Stimulated activated CD4-positive, alpha-beta T cell treated with anti-CD3 and anti-CD28 coated beads, TNF-alpha, amount 100 ng/mL, for 24 hours (primary cell): ENCODE measurements at places on chromosomes 2 and 18.

GRCh38 chr2:107002735-107003134 lies 116.8 kb upstream of the ST6GAL2 start:
- no peak for DNase-seq

GRCh38 chr2:193966590-193966989 lies 1690.4 kb upstream of the SLC39A10 start:
- no peak for DNase-seq

GRCh38 chr2:79717364-79718007 lies 204.6 kb downstream of the CTNNA2 start:
- no peak for DNase-seq

DNA sequence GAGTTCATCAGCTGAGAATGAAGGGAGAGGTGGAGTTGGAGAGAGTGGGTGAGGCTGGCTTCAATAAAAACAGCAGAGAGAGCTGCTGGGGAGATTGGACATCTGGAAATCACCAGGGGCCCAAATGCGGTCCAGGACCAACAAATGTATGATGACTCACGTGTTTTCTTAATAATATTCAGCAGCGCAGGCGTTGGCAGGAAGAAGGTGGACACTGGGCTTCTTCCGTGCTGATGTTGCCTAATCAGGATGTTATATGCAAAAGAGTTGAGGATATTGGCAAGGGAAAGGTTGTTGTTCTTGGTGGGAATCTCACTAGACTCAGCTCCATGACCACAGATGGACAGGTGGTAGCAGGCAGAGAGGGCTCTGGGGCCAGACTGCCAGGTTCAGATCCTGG lies 12.8 kb upstream of the PLA2R1 start:
- no peak for DNase-seq

DNA sequence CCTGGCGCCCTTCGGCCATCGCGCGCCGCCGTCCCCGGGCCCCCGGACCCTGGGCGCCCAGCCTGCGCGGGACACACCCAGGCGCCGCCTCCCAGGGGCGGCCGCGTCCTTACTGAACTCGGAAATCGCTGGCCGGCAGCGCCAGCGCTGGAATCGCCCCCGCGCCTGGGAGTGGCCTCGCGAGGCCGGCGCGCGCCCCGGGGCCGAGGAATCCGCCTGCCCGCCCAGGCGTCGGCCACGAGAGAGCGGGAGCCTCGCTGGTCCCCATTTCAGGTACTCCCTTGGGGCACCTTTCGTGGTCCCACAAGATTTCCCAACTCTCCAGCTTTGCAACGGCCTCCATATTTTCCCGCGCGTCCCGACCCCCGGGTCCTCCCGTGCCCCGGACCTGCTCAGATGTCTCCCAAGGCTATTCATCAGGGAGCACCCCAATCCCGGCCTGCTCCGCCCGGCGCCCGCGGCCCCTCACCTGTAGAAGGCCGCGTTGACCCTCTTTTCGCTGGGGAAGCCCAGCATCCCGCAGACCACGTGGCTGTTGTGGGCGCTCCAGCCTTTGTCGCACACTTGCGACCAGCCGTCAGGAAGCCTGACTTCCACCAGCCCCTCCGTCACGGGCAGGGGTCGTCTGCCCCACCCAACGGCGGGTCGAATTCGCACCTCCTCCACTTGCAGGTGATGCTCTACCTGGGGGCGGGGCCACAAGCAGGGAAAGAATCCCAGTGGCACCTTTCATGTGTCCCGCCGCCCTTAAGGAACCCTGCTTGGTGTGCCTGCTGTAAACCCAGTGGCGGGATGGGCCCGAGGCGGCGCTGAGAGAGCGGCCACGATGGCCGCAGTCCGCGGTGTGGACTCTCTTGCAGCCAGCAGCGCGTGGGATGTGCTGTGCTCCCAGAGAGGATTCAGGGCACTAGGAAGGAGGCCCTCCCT lies 4.6 kb downstream of the LOXL3 start:
- no peak for DNase-seq

GRCh38 chr2:182448371-182448770 lies 21.5 kb upstream of the PDE1A start:
- no peak for DNase-seq

DNA sequence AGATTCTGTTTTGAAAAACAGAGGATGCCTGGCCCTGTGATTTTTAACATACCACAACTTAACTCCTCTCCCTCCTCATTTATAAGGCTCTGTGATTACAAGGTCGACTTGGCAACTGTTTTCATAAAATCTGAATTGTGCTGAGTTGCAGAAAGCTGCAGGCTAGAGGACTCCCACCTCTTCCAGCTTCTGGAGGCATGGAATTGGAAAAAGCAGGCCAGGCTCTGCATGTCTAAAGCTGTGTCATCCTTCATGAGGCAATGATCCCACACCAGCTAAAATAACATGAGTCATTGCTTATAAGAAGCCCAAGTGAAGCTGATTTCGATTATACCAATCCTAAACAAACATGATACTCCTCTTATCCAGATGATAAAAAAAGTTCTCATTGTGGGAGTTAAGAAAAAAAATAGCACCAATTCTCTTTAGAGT lies 11.7 kb downstream of the ARHGAP28 start:
- no peak for DNase-seq

- no peak for DNase-seq
Measured at GRCh38 chr18:48186131-48186766, 222.9 kb downstream of the ZBTB7C start.

DNA sequence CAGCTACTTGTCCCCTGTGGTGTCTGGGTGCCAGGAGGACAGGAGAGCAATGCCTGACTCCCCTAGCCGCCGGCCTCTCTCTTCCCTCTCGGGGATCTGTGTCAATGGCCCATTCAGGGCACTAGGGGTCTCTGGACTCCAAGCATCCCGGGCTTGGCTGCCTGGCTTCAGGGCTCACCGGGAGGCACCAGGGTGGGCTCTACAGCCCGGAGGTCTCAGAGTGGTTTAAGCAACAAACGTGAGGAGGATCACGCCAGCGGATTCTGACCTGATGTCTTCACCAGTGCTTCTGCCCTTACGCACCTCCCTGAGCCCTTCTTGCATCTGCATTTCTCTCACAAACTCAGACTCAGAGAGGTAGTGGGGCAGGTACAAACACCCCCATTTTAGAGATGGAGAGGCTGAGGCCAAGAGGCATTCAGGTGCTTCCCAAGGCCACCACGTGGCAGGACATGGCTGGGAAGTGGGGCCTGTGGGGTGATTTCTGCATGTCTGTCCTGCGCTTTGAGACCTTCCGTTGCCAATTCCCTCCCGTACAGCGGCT lies 243.0 kb downstream of the CELF4 start:
- no peak for DNase-seq

DNA sequence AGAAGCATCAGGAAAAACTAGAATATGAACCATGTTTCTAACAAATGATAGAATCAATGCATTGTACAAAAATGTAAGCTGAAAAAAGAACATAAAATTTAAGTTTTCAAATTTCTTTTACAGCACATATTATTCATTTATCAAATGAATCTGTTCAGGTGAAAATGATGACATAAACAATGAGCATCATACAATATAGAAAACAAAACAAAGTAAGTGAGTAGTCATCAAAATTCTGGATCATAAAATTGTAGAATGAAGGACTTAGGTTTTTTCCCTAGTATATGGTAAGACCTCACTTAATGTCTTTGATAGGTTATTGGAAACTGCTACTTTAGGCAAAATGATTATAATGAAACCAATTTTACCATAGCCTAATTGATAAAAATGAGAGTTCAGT lies 427.0 kb upstream of the KCNH7 start:
- no peak for DNase-seq

DNA sequence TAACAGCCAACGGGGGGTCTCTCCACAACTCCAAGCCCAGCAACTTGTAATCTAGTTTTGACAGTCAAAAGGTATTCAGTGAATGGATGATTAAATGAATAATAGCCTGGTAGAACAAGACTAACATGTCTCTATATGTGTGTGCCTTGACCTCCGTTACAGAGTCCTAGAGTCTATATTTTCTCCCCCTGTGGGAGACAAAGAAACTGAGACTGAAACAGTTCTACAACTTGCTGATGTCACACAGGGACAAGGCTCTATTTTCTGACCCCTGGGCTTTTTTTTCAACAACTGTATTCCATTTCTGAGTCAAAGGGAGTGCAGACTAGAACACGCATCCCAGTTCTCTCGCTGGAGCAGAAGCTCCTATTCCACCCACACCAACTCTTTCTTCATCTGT lies 223.6 kb upstream of the AGAP1 start:
- DNase-seq = no peak

- no peak for DNase-seq
Measured at GRCh38 chr2:77602771-77603170, 80.6 kb upstream of the LRRTM4 start.

- no peak for DNase-seq
Measured at GRCh38 chr2:174752403-174753037, 11.8 kb downstream of the CHRNA1 start.

DNA sequence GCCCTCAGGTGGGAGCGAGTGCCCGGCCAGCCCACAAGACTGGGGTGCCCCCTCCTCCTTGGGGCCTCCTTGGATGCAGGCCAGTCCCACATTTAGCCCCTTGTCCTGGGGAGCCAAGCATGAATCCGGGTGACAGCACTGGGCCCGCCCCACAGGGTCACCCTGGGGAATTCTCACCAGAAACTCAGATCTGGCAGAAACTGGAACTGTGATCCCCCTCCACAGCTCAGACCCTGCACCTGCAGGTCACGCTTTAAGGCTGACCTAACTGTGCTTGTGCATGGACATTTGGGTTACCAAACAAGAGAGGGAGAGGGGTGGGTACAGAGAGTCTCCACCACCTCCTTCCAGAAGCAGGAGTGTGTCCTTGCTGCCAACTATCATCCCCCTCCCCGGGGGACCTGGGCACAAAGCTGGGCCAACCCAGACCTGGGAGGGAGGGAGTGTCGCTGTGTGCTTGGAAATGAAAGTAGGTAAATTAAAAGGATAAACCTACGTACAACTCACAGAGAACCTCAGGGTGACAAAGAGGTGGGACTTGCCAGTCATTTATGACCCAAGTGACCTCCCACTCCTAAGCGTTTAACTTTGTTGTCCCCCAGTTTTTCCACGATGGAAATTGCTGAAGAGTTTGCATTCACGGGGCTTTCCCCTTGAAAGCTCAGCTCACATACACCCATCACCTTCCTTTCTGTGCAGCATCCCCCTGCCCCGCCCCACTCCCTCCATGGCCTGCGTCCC lies 9.1 kb downstream of the ITM2C start:
- no peak for DNase-seq

DNA sequence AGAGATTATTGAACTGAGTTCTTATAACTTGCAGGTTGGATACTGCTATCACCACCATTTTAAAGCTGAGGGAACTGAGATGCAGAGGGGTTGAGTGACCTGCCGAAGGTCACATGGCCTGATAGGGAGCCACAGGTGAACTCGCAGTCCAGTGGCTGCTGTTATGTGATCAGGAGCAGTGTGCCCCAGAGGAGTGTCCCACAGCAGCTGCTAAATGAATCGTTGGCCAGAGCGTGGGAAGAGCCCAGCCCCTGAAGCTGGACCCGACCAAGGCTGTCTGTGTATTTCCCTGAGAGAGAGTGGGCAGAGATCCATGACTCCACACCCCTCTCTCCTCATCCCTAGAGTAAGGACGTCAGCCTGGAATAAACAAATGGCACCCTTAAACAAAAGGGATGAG lies 26.7 kb upstream of the PRLH start:
- DNase-seq = no peak

GRCh38 chr2:238582159-238582558 lies 155.4 kb downstream of the ASB1 start:
- DNase-seq = no peak

DNA sequence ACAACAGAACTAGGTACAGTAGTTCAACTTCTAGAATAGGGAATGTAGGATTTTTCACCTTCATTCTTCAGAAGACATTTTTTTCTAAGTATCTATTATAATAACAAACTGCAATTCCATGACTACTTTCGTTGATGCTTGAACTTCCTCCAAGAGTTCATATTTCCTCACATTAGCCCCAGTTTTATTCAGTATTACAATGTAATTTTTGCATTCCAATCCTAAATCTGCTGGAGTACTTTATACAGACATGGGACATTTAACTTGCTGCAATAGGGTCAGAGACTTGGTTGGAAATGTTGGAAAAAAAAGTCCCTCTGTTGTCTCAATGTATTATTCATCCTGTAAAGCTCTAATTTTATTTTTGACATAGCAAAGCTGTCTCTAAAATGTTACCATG lies 19.6 kb upstream of the FTCDNL1 start:
- no peak for DNase-seq

DNA sequence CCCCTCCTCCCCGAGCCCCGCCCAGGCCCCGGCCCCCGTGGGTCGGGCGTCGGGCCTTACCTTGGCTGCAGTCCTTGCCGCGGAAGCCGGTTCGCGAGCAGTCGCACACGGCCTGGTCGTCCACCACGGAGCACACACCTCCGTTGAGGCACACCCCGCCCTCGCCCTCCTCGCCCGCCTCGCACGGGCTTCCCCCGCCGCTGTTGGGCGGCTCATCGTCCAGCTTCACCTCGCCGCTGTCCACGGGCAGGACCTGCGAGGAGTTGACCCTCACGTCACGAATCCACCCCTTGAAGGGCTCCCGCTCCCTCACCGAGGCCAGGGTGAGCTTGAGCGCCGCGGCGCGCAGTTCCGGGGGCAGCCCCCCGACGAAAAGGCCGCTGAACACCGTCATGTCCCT lies 4.5 kb downstream of the NRXN1 start:
- DNase-seq = no peak

DNA sequence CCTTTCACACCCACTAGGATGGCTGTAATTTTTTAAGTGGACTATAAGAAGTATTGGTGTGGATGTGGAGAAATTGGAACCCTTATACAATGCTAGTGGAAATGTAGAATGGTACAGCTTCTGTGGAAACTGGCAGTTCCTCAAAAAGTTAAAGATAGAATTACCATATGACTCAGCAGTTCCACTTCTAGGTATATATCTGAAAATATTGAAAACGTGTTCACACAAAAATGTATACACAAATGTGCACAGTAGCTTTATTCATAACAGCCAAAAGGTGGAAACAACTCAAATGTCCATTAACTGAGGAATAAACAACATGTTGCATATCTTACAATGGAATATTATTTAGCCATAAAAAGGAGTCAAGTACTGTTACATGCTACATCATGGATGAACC lies 17.7 kb downstream of the TANK start:
- DNase-seq = no peak

GRCh38 chr2:124025171-124025580 lies at the start of gene CNTNAP5:
TSS of gene CNTNAP5 (plus strand) at chr2:124025287. CDS start at chr2:124025651, 364 bp downstream.
- no peak for DNase-seq

- no peak for DNase-seq
Measured at GRCh38 chr2:39437522-39438296, 624 bp upstream of the MAP4K3 start.

GRCh38 chr2:3505771-3506170 lies 13.6 kb downstream of the ADI1 start:
- DNase-seq = no peak

DNA sequence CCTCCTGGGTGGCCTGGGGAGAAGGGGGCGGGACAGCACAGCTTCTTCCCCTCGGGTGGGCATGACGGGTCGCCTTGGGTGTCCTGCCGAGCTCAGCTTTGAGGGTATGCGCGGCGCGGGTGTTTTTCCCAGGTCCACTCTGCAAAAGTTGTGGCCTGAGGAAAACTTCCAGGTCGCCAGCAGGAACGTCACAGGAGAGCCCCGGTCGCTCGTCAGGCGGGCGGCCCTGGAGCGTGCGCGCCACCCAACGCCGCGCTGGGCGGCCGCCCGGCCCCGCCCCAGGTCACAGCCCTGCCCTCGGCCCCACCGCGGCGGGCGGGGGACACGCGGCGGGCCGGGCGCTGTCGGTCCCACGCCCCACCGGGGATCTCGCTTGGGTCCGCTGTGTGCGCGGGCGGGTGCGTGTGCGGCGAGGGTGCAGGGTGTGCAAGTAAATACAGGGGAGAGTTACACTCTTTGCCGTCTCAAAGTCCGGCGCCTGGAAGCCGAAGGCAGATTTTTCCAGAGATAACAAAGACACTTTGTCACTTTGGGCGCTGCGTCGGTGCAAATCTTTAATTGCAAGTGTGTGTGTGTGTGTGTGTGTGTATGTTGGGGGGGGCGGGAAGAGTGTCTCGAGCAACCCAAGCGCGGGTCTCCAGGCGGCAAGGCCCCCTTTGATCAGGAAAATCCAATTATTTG lies 616 bp upstream of the SP5 start:
- DNase-seq = no peak
